ENCODE measurements at places on chromosomes 1 and 21.

DNA sequence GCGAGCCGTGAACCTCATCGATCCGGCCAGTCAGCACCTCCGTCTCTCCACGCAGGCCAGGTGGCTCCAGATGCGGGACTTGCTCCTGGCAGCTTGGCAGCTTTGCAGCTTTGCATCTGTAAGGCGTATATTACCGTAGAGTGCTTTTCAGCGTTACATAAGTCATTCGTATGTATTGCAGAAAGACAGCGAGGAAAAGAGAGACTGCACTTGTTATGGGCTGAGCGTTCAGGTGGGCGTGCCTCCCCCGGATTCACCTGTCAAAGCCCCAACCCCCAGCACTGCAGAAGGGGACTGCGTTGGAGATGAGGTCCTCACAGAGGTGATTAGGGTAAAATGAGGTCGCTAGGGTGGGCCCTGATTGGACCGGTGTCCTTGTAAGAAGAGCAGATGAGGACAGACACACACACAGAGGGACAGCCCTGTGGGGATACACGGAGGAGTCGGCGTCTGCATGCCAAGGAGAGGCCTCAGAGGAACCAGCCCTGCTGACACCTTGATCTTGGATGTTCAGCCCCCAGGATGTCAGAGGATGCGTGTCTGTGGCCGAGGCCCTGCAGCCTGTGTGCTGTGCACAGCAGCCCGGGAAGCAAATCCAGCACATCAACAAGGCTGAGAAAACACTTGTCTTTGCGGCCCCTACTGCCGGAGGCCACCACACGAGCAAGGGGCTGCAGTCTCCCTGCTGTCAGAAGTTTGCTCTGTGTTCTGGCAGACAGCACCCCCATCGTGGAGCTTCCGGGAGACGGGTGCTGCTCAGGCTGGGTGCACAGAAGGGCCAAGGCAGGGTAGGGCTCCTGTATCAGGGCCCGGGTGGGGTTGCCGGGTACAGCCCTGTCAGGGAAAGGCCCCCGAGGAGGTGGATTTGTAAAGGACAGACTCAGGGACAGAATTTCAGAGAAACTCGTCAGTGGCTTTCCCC lies 10.9 kb upstream of the AGPAT3 start:
- no peak for DNase-seq

DNA sequence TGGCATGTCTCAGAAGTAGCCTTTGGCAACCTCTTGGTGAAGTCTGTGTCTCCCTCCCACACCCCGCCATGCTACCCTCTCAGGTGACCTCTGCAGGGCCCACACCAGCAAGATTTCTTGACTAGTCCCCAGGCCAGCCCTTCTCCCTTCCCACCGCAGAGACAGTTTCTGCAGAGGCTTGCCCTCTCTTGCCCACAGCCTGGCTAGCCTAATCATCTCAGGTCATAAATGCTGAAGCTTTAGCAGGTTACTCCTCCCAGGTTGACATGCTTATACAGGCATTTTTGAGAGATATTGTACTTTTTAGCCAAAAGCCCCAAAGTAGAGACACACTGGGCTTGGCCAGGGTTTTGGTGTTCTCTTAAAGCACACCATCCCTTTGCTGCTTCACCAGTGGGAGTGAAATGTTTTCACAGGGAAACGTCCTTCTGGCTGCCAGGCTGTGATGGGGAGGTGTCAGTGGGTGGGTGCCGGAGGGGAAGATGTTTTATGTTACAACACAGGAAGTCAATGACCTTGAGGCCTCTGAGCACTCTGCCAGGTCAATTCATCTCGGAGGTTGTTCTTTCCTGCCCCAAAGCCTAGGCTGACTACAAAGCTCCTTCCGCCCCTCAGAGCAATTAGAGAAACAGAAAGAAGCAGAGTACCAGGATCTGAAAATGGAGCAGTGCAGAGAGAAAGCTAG lies 58.5 kb downstream of the STYXL2 start:
- DNase-seq = no peak

DNA sequence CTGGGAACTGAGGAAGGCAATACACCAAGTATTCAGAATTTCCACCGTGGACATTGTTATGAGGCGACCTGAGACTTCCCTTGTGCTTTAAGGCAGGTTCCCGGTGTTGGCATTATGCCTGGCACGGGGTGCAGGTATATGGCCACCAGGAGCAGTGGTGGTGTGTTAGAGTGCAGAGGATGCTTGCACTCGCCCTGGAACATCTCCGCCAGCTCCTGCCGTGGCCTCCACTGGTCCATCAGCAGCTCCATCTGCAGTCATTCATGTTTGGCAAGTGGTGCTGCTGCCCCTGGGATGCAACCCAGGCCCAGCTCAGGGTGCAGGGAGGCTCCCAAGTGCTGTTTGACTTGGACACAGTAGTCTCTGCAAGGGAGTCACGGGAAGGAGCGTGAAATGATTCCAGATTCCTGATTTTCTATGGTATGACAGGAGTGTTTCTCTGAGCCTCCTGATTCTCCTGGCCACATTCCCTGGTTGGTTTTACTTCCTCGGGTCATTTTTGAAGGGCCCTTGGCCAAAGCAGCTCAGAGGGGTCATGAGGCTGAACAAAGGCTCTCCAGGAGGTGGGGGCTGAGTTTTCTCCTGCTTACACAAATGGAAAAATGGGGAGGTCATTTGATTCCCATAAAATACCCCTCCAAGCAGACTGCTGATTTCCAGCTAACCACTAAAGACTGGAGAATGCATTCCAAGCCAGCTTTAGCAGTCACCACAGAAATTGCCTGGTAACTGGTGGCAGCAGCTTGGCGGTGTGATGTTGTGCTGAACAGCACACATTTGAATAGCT lies 60.4 kb upstream of the PSEN2 start:
- DNase-seq = no peak

DNA sequence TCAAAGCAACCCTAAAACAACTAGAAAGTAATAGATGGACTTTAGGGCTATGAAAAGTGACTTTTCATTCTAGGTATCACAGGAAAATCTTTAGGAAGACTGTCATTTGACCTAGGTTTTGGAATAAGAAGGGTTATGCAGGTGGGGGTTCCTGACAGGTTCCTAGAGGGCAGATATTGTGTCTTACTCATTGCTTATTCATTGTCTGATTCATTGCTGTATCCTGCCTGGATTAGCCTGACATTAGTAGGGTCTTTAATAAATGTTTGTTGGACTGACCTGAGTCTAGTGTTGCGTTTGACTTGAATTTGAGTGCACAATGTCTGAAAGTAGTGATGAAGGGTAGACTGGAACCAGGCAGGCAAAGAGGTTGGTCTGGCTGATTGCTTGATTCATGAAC lies 6.0 kb downstream of the FNBP1L start:
- no peak for DNase-seq

GRCh38 chr1:11046270-11046566 lies 821 bp downstream of the MASP2 start:
- no peak for DNase-seq

- no peak for DNase-seq
Measured at GRCh38 chr1:234316937-234317336, 56.3 kb upstream of the COA6 start.

GRCh38 chr1:50605186-50605875 lies 182.1 kb upstream of the DMRTA2 start:
- no peak for DNase-seq

DNA sequence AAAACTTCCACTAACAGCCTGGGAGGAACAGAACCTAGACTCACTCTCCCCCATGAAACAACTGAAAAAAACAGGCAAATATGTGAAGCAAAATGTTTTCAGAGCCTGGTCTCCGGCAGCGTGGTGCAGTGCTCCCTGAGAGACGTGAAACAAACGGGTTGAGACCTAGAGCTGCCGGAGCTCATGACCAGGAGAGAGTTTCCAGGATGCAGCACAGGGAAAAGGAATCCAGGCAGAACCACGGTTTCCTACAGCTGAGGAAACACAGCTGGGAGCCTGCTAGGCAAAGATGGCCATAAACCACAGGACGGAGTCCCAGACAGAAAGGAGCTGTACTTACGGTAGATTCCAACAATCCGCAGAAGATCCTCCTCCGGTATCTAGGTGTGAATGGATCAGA lies 20.2 kb upstream of the SLC19A1 start:
- no peak for DNase-seq

DNA sequence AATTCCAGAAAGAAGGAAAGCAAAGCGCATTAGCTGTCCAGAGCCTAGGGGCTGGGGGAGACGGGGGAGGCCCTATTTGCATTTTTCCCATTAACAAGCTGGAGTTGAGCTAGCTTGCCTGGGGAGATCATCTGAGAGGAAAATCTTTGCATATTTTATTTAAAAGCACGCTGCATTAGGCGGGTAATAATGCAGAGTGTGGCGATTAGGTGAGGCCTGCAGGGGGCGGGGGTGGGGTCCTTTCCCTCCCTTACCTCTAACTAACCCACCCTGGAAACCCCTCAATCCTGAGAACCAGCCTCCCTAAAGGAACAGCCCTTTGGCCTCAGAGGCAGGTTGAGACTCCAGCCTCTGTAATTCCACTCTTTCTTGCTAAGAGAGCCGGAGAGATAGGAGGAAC lies 16.2 kb downstream of the C1orf216 start:
- DNase-seq = no peak

- no peak for DNase-seq
Measured at GRCh38 chr1:156143765-156144489, 9.5 kb upstream of the SEMA4A start.

DNA sequence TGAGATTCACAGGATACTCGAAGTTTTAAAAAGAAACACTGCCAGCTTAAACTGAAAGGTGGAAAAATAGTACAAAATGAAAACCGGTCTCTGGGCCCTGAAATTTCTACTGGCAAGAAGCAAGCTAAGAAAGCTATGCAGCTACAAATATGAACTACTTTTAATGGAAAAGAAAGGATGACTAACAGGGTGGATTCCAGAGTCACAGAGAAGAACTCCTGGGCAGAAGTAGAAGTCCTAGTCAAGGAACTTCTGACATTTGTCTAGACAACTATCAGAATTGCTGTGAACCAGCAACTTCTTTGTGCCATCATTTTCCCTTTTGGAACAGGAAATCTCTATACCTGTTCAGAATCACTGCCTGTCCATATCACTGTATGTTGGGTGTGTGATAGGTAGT lies 38.1 kb downstream of the CD160 start:
- no peak for DNase-seq

GRCh38 chr1:183106746-183107145 lies 79.3 kb upstream of the LAMC2 start:
- no peak for DNase-seq

- DNase-seq = no peak
Measured at GRCh38 chr21:29245104-29245643, 53.5 kb upstream of the BACH1 start.

DNA sequence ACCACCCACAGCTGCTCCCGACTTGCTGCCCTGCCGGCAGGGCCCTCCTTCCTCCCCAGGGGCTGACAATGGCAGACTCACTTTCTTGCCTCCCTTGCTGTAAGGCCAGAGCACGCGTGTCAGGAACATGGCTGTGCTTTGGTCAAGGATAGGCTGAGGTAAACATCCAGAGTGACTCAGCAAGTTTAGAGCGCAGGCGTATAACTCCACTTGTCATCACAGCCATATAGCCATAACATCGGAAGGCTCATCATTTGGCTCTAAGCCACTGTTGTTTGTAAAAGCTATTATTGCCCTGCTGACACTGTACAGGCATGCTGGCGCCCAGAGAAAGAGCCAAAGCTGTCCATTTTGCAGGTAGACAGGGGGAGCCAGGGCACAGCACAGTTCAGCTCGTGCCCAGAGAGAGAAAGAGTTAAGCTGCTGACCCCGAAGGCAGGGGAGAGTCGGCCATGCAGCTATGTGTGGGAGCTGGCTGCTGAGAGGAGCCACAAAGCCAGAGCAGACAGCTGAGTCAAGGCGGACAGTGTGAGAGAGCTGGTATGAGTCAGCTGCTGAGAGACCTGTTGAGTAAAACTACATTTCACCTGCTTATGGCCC lies 60.6 kb downstream of the GNG4 start:
- DNase-seq = no peak

DNA sequence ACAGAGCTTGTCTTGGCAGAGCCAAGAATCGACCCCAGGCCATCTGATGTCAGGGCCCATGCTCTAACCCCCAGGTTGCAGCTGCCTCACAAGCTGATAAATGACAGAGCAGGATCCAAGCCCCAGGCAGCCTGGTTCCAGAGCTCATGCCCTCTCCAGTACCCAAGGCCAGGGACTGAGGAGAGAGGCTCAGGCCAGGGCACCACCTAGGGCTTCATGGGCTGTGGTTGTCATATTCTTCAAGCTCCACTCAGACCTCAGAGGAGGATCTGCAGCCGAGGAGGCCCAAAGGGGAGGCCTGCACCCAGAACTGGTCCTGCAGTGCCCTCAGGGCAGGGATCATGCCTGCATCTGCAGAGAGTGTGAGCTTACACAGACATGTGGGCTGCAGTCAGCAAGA lies 301.1 kb downstream of the MATN1 start:
- no peak for DNase-seq

DNA sequence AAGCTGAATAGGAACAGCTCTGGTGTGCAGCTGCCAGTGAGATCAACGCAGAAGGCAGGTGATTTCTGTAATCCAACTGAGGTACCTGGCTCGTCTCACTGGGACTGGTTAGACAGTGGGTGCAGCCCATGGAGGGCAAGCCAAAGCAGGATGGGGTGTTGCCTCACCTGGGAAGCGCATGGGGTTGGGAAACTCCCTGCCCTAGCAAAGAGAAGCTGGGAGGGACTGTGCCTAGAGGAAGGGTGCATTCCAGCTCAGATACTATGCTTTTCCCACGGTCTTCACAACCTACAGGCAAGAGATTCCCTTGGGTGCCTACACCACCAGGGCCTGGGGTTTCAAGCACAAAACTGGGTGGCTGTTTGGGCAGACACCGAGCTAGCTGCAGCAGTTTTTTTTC lies 183.2 kb downstream of the DNM3 start:
- no peak for DNase-seq

- DNase-seq = no peak
Measured at GRCh38 chr1:98669355-98670296, 8.1 kb downstream of the SNX7 start.

DNA sequence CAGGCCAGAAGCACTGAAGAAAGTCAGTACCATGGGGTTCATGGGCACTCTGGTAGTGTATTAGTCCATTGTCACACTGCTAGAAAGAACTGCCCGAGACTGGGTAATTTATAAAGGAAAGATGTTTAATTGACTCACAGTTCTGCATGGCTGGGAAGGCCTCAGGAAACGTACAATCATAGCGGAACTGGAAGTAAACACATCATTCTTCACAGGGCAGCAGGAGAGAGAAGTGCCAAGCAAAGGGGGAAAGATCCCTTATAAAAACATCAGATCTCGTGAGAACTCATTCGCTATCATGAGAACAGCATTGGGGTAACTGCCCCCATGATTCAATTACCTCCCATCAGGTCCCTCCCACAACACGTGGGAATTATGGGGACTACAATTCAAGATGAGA lies 20.2 kb upstream of the ROR1 start:
- DNase-seq = no peak

DNA sequence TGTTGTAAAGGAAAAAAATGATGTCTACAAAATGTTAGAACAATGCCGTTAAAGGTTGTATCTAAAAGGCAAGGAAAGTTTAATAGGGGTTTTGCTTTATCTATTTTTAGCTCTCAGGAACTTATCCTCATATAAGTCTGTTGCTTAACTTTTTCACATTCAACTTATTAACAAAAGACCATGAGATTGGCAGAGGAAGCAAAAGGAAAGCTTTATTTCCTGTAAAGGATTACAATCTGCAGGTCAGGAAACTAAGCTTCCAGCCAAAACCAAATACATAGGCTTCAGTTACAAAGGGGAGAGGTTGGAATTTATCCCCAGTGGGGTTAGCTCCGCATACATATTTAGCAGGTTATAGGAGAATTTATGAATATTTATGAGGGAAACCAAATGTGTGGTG lies 58.7 kb upstream of the KIAA1614 start:
- no peak for DNase-seq

GRCh38 chr1:239952348-239953308 lies 139.1 kb upstream of the FMN2 start:
- DNase-seq = no peak

GRCh38 chr1:165827268-165828102 lies at the start of gene UCK2:
UCK2 (plus strand) TSS chr1:165827614; CDS start chr1:165827834, 220 bp downstream.
- DNase-seq = peak; percentile 77

GRCh38 chr1:162145280-162145965 lies 75.9 kb downstream of the NOS1AP start:
- no peak for DNase-seq

Measured in activated T-cell treated with anti-CD3 and anti-CD28 coated beads for 48 hours (primary cell).